WTC11 (cell line): ENCODE measurements at places on chromosomes 13 and 19. TPM values are rescaled to one million over a fixed set of nuclear protein-coding genes. Genes with fewer than 3 reads are reported as not detected.
A peak's percentile ranks its signal among the peaks of the same experiment; 100 is the strongest.

COX6B2 gene
- 4.1 to 8.0 TPM (median 4.3 TPM) in 3 replicates for total RNA-seq

KLK15 gene
- not detected in 3 replicates for total RNA-seq

GADD45B gene
- total RNA-seq: 17.9 to 27.5 TPM (median 23.2 TPM) in 3 replicates

DNA sequence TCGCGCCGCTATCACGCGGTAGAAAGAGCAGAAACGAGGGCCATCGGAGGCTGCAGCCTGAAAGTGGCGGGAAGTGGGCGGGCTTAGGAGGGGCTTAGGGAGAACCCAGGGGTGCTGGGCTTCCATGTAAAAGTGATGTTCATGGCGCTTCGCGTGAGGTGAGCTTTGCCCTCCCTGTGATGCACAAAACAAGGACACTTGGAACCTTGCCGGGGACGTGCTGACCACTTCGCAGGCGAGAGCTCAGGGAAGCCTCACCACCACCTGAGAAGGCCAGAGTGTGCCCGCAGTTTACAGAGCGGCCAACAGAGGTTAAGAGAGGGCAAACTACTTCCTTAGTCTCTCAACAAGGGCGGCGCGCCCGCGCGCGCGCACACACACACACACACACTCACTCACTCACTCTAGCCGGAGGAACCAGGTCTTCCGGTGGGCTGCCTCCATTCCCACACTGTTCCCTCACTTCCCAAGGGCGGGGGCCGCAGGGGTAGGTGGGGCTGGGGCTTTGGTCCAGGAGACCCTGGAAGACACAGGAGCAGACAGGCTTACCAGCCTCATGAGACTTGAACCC is 651 bp downstream of the GAPDHS start:
- peak; percentile 65 for DNase-seq

DNA sequence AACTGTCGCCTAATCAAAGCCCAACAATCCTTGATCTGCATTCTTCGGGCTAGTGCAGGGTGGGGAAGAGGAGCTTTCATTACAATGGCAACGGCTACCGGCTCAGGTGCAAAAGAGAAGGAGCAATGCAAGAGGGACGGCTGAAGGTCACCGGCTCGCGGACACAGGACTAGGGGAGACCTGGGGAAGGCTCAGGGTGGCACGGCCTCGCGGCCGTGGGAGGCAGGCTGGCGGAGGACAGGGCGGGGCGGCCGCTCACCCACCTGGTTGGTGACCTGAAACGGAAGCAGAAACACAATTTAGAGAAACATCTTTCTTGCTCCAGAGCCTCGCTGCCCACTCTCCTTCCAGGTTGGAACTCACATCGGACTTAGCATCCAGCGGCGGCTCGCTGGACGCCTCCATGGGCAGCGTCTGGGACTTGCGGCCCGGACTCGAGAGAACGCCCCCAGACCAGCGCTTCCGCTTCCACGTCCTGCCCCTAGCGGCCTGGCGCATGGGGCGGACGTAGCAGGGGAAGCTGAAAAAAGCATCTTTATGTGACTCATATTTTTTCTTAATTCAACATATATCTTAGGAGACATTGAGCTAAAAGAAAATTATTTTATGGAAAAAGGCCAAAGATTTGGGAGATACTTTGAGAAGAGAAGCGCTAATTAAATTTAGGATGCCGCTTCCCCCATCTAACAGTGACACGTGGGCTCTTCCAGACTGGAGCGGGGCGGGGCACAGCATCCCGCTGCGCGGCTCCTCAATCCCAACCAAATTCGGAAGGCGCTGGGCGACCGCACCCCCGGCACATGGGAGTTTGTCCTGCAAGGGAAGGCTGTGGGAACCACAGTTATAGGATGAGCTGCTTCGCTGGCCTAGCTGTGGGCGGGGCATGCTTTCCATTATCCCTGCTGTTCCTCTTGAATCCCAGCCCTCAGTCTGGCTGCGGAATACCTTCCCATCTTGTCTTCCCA is at the start of gene COMMD6:
Gene COMMD6, minus strand, starts transcription at position 441 of the 965 bp plus-strand sequence. Its CDS starts 36 bp downstream, at position 405.
- peak; percentile 92 for DNase-seq

DNA sequence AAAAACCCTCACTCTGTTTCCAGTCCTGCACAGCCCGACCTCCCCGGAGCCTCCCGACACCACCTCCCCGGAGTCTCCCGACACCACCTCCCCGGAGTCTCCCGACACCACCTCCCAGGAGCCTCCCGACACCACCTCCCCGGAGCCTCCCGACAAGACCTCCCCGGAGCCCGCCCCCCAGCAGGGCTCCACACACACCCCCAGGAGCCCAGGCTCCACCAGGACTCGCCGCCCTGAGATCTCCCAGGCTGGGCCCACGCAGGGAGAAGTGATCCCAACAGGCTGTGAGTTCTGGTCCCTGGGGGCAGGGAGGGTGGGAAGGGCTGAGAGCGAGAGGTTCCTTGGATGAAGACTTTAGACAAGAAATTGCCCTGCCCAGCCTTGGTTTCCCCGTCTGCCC is 5.4 kb downstream of the MADCAM1 start:
- DNase-seq: no peak

- DNase-seq: no peak
Measured at GRCh38 chr13:101248739-101249514, 167.4 kb downstream of the NALCN start.

GRCh38 chr13:82257790-82258507 is 1624.3 kb downstream of the SLITRK1 start:
- DNase-seq: no peak

- DNase-seq: no peak
Measured at GRCh38 chr13:47372751-47373150, 475.9 kb upstream of the HTR2A start.
